RCC 7860 (cell line): ENCODE measurements at places on chromosomes 7 and 10.

GRCh38 chr7:116711790-116712189 lies 39.8 kb downstream of the MET start:
- DNase-seq, result no peak

DNA sequence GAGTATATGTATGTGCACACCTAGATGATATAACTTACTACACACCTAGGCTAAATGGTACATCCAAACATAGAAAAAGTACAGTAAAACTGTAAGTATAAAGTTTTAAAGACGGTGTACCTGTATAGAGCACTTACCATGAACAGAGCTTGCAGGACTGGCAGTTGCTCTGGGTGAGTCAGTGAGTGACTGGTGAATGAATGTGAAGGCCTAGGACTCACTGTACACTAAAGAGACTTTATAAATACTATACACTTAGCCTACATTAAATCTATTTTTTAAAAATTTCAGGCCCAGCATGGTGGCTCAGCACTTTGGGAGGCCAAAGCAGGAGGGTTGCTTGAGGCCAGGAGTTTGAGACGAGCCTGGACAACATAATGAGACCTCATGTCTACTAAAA lies 195.3 kb downstream of the FZD1 start:
- DNase-seq, result no peak

DNA sequence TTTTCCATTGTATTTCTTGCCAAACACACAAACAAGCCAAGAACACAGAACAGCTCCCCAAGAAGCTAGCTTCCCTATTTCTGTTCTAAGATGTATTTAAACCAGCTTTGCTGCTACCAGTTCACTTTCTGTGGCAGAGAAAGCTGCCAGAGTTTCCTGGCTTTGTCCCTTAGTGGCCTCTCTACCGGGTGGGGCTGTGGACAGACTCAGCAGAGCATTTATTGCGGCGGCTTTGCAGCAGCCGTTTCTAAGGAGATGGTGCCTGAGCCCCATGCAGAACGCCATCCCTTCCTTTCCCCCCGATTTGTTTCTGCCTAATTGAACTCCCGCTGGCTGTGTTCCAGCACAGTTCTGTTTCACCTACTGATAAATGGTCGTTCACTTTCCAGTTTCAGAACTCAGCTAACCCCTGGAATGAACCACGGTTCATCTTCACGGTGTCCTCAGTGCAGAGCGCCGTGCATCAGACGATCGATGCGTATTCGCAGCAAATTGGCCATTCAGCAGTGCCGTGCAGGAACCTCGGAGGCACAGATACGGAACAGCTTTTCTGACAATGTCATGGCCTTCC lies 33.8 kb upstream of the SFMBT2 start:
- DNase-seq, result no peak

DNA sequence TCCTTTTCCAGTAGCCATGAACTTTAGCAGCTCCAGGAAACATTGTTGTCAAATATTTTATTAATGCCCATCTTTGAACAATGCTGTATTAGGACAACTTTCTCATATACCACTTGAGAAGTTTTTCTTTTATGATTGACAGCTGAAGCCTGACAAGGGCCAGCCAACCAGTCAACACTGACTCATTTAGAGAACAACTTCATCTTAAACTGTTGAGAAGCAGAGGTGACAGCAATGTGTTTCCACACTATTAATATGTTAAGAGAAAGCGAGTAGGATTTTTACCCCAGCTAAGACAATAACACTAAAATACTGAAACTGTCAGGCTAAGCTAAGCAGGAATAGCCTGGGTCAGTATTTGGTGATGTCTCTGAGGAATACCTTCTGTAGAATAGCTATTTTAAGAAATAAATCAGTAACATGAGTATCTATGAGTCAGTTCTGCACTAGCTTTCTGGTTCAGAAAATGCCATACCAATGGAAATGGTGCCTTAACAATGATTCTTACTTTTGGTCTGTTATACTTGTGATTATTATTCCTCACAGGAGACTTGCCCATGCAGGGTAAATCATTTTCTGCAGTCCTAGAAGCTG lies 168.8 kb upstream of the POT1 start:
- no peak for DNase-seq

GRCh38 chr10:128567551-128567950 lies 441.3 kb upstream of the MKI67 start:
- DNase-seq, result no peak

DNA sequence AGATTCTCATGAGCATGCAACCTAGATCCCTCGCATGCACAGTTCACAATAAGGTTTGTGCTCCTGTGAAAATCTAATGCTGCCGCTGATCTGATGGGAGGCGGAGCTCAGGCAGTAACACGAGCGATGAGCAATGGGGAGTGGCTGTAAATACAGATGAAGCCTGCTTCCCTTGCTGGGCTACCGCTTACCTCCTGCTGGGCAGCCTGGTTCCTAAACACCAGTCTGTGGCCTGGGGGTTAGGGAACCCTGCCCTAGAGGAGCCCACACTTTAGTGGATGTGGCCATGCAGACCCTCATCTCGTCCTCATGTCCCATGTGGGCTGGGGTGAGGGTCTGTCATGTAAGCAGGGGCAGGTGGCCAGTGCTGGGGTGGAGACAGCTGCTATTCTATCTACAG lies 417.6 kb downstream of the GLRX3 start:
- no peak for DNase-seq

DNA sequence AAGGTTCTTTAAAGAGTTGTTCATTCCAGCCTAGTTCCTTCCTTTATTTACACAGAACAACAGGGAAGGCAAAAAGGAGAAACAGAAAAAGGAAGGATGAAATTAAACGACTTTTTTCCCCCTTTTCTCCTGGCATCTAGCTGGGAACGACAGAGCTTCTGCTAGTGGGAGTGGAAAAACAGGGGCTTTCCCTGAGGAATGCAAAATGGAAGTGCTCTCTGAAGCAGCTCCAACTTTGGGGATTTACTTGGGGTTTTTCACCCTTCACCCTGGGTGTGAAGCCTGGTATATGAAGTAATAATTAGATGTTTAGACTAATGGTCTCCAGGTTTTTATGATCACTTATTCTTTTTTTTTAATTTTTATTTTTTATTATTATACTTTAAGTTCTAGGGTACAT lies 4.2 kb downstream of the PMPCB start:
- no peak for DNase-seq

DNA sequence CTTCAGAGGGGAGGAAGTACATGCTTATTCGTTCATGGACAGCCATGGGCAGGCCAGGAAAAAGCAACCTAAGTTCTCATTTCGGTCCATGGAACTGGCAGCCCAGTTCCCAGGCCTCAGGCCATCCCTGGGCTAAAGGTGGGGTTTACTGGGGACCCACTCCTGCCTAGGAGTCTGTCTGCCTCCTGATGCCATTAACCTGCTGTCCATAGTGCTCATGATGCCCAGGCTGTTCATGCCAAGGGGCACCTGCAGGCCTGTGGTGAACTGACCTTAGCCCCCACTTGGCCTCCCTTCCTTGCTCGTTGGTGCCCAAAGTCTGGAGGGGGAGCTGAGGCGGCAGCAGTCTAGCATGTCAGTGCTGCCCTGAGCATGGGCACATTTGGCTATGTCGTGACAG lies 450.2 kb upstream of the MBL2 start:
- DNase-seq, result no peak

- peak; percentile 11 for DNase-seq
Measured at GRCh38 chr10:2049560-2049959, 312.2 kb upstream of the ADARB2 start.

- no peak for DNase-seq
Measured at GRCh38 chr7:47710201-47710935, 128.5 kb upstream of the TNS3 start.

- no peak for DNase-seq
Measured at GRCh38 chr10:128300290-128300824, 174.1 kb upstream of the MKI67 start.

DNA sequence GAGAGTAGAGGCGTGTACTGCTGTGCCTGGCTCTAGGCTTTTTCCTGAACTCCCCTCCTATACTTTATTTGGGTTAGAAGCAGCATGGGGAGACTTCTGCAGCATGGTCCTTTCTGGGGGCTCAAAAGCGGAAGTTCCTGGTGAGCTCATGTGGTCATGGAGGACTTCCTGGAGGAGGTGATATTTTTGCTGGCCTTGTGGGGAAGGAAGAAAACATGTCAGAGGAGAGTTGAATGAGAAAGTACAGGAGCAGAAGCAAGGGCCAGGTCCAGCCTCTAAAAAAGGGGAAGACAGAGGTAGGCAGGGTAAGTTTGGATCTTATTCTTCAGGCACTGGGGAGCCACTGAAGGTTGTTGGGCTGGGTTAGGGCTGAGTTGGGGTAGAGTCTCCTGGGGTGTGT lies 45.5 kb downstream of the CASTOR2 start:
- DNase-seq, result no peak
